ENCODE measurements at places on chromosomes 13 and 19. TPM values are rescaled to one million over a fixed set of nuclear protein-coding genes. Genes with fewer than 3 reads are reported as not detected.

GRCh38 chr13:112952759-112953551 lies 16.1 kb upstream of the MCF2L start:
- no peak for DNase-seq
- H3K36me3 ChIP-seq = no peaks in the 10 kb centered on the region
- no peak overlapping the region for H3K27ac ChIP-seq
- peaks cover under 1% of the 10 kb centered on the region for H3K4me1 ChIP-seq

ERFL gene
- total RNA-seq = not detected

GRCh38 chr19:48674216-48674809 lies 1.5 kb upstream of the NTN5 start:
- no peaks in the 10 kb centered on the region for H3K36me3 ChIP-seq
- H3K4me3 ChIP-seq = no peak overlapping the region
- no peaks in the 10 kb centered on the region for H3K27me3 ChIP-seq
- H3K27ac ChIP-seq = no peak overlapping the region

PODNL1 gene
- 0.61 TPM for total RNA-seq

DNA sequence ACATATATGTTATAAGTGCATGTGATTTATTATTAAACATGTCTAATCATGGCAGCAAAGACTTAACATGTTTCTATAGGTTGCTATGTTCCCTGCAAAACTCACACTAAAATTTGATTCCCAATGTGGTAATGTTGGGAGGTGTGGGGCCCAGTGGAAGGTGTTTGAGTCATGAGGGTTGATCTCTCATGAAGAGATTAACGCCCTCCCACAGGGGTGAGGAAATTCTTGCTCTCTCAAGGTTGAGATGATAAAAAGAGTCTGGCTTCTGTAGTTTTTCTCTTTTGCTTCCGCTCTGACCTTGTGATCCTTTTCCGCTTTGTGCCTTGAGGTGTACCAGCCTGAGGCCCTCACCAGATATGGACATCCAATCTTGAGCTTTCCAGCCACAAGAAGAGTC lies 737.5 kb upstream of the SLITRK5 start:
- no peaks in the 10 kb centered on the region for H3K27me3 ChIP-seq
- no peak for DNase-seq
- H3K36me3 ChIP-seq = no peaks in the 10 kb centered on the region
- H3K4me3 ChIP-seq = no peak overlapping the region

DNA sequence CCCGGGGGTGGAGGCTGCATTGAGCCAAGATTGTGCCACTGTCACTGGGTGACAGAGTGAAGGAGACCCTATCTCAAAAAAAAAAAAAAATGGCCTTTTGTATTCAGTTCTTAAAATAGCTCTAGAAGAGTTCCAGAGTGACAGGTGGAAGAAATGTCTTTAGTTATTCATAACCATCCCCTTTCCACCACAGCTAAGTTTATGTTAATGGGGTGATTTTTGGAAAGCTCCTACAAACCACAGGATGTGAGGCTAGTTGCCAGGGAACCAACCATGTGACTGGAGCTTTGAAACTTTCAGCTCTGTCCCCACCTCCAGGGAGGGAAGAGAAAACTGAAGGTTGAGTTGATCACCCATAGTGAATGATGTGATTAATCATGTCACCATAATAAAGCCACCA lies 6.9 kb downstream of the ZNF490 start:
- DNase-seq = no peak
- H3K4me3 ChIP-seq = no peak overlapping the region
- no peaks in the 10 kb centered on the region for H3K27me3 ChIP-seq
- H3K27ac ChIP-seq = no peak overlapping the region

ZNF433 gene
- 4.2 TPM for total RNA-seq

PCSK4 gene
- total RNA-seq = 0.12 TPM

DNA sequence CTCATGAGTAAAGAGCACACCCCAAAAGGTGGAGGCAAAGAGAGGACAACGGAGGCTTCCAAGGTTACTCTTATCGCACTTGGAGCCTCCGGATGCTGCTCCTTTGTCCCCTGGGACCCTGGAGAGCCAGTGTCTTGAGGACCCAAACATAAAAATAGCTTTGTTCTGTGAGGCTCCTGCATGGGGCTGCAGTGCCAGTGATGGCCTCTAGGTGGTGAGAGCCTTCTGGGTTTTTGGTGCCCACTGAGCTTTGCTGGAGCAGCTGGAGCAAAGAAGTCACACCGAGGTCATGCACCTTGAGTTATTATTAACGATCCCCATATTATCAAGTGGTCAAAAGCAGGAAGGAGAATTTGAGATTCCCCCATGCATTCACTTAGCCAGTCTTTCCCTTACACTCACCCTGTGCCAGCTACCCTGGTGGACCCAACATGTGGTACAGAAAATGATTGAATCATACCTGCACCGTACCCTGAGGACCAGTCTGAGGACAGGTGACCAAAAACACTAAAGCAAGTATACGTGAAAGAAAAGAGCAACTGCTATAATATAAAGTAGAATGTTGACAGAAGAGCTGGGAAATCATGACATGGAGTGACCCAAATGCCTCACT lies 41.5 kb downstream of the ZNF682 start:
- no peaks in the 10 kb centered on the region for H3K36me3 ChIP-seq
- no peak overlapping the region for H3K27ac ChIP-seq
- no peaks in the 10 kb centered on the region for H3K4me1 ChIP-seq

GRCh38 chr13:23685416-23685815 lies 115.2 kb downstream of the TNFRSF19 start:
- no peaks in the 10 kb centered on the region for H3K36me3 ChIP-seq
- H3K27ac ChIP-seq = no peak overlapping the region
- H3K4me1 ChIP-seq = no peaks in the 10 kb centered on the region
- no peak for DNase-seq
- no peak overlapping the region for H3K4me3 ChIP-seq
